ENCODE measurements at places on chromosomes 6 and 20.

GRCh38 chr6:140107216-140107615 lies 732.8 kb upstream of the CITED2 start:
- DNase-seq: no peak

- no peak for DNase-seq
These were observed 31.1 kb downstream of the PCNA start for GRCh38 chr20:5088688-5089087.

DNA sequence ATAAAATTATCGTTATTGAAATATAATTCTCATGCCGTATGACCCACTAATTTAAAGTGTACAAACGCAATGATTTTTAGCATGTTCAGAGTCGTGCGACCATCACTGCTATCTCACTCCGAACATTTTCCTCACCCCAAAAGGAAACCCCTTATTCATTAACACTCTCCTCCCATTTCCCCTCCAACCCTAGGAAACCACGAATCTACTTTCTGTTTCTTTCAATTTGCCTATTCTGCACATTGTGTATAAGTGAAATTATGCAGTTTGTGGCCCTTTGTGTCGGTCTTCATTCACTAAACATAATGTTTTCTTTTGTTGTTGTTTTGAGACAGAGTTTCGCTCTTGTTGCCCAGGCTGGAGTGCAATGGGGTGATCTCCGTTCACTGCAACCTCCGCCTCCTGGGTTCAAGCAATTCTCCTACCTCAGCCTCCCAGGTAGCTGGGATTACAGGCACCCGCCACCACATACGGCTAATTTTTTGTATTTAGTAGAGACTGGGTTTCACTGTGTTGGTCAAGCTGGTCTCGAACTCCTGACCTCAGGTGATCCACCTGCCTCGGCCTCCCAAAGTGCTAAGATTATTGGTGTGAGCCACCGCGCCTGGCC lies 99.7 kb upstream of the ZNF217 start:
- no peak for DNase-seq

GRCh38 chr20:1998715-1999114 lies 4.9 kb upstream of the PDYN start:
- DNase-seq: peak; percentile 32

- no peak for DNase-seq
These were observed 257.3 kb downstream of the QKI start for GRCh38 chr6:163671791-163672190.

DNA sequence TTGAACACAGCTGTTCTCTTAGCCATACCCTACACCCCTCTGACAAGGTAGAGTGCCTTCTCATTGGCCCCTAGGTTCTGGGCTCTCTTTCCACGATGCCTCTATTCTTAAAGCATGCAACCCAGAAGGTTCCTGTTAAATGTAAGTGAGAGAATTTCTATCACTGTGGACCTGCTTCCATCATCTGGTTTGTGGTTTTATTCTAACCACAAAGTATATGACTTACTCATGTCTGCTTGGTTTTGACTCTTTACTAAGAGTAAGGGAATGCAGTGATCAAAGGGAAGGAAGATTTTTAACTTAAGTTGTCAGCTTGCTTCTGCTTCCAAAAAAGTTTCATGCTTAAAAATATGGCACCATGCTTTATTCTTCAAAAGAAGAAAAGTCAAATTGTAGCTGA lies 80.2 kb downstream of the ANKEF1 start:
- DNase-seq: no peak

GRCh38 chr20:13936781-13937576 lies 53.4 kb downstream of the SEL1L2 start:
- DNase-seq: no peak

DNA sequence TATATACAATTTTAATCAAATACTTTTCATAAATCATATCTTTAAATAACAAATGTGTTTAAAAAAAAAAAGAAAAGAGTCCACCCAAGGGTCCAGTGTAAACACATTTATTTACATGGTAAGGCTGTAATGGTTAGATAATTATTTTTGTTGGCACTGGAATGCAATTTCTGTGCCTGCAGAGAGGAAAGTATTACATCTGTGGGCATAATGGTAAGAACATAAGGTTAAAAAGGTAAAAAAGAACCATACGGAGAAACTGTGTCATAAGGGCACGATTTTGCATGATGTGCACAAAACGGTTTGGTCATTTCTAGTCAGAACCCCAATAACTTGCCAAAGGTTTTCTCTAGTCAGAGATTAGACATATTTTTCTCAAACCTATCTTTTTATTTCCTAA lies 54.3 kb downstream of the RWDD2A start:
- no peak for DNase-seq

DNA sequence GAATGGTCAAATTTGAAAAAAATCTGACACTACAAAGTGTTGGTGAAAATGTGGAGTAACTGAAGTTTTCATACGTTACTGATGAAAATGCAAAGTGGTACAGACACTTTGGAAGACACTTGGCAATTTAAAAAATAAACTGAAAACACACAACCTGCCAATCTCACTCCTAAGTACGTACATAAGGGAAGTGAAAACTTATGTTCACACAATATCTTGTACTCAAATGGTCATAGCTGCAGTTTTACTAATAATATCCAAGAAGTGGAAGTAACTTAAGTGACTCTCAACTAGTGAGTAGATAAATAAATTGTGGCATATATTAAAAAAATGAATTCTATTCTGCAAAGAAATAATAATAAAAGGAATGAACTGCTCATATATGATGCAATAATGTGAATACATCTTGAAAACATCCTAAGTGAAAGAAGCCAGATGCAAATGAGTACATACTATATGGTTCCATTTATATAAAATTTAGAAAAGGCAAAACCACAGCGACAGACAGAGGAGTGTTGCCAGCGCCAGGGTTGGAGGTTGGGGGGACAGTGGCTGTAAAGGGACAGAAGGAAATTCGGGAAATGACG lies 198.2 kb downstream of the ERMARD start:
- no peak for DNase-seq

DNA sequence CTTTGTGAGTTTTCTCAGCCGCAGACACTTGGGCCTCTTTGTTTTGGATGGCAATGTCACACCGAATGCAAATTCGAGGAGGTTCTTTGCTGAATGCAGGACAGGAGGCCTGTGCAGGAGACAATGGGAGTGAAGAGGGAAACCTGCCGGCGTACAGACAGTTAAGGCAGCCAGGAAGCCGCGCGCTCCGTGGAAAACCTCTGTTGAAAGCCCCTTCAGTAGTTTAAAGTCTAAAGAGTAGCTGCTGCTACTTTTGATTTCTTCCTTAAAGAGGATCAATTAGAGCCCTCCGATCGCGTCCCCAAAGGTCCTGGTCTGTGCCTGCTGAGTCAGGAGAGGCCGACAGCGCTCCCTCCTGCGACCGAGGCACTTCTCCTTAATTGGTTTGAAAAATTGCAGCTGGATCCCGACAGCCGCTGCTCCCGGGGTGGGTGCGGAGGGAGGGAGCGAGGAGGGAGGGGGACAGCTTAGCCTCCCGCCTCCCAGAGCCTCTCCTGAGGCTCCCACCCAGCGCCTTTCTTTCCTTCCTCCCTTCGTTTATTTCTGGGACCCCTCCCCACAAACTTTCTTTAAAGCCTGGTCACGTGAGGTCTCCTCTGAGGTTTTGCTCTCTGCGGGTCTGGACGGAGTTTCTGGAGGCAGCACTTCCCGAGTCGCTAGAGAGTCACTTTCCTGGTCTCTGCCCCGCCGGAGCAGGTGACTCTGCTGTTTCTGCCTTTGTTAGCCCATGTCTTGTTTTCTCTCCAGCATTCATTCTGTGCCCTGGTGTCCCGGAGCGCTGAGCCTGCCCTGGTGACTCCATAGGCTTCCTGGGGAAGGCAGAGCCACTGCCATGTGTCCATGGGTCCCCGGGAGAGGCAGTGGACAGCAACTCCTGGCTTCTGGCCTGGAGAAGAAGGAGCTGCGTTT lies 22.3 kb upstream of the RPP40 start:
- DNase-seq: peak; percentile 84

DNA sequence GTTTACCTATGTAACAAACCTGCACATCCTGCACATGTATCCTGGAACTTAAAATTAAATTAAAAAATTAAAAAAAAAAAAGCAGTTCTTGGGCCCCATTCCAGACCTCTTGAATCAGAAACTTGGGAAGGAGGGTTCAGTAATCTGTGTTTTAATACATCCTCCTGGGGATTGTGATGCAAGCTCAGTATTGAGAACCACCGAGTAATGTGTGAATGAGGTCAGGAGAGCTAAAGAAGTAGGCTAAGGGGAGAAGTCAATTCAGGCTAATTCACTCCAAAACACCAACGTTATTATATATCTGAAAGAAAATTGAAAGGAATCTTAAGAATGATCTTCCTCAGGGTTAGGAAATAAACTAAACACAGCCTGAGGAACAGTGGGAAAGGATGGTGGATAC lies 120.4 kb downstream of the RNF144B start:
- DNase-seq: no peak

DNA sequence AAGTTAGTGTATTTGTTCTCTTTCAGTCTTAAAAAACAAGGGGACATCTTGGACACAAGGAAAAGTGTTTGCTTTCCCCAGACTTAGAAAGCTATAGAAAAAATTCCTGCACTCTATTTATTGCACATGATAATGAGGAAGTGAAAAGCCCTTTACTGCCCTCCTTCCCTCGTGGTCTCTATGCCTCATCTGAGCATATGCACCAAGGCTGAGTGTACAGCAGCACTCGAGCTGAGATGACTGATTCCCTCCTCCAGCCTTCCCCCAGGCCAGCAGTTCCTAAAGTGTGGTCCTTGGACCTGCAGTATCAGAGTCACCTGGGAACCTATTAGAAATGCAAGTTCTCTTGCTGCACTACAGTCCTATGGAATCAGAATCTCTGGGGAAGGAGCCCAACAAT lies 14.3 kb upstream of the LAMP5 start:
- no peak for DNase-seq

DNA sequence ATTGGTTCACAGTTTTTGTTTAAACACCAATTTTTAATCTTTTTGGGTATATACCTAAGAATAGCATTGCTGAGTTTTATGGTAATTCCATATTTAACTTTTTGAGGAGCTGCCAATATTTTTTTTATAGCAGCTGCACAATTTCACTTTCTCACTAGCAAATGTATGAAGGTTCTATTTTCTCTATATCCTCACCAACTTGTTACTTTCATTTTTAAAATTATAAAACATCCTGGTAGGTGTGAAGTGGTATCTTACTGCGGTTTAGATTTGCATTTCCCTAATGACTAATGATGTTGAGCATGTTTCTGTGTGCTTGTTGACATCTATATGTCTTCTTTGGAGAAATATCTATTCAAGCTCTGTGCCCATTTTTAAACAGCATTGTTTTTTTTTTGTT lies 452.1 kb downstream of the GRIK2 start:
- no peak for DNase-seq

DNA sequence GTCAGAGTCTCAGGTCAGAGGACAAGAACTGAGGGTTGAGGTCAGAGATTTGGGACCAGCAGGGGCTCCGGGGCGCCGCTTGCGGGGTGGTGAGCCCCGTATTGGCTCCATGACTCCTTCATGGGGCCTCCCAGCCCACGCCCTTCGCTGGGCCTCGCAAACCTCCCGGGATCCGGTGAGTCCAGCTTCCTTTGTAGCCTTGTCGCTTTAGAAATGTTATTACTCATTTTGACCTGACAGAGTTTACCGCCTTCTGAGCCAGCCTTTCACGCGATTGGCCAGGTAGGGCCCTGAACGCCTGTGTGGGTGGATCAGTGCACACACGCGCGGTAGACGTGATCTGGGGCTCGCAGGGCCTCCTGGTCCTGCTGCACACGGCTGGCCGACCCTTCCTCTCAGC lies 181.1 kb downstream of the ERMARD start:
- DNase-seq: no peak

GRCh38 chr6:148501178-148501590 lies 158.5 kb downstream of the SASH1 start:
- no peak for DNase-seq
